ENCODE measurements at places on chromosomes 5 and 9.

DNA sequence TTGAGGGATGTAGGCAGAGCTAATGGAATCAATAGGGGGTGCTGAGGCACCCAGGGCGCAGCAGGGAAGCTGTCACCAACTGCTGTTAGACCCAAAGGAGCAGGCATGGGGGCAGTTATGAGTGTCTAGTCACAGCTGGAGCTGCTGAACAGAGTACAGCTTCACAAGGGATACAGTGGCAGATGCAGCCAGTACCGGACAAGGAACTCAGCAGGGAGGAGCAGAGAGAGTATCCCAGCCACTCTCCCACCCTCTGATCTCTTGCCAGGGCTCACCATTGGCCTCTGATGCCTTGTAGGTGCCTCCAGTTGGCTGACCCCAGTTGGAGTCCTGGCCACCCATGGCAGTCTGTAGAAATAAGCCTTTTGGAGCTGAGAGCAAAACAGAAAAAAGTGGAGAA, 42.6 kb upstream of the HSPB3 start:
- no peak for DNase-seq

GRCh38 chr9:83266331-83266665, 203.4 kb upstream of the RASEF start:
- no peak for DNase-seq

GRCh38 chr5:31361234-31361633, 167.7 kb downstream of the CDH6 start:
- no peak for DNase-seq

- DNase-seq = no peak
Measured at GRCh38 chr5:89320421-89321277, 437.7 kb upstream of the MEF2C start.

DNA sequence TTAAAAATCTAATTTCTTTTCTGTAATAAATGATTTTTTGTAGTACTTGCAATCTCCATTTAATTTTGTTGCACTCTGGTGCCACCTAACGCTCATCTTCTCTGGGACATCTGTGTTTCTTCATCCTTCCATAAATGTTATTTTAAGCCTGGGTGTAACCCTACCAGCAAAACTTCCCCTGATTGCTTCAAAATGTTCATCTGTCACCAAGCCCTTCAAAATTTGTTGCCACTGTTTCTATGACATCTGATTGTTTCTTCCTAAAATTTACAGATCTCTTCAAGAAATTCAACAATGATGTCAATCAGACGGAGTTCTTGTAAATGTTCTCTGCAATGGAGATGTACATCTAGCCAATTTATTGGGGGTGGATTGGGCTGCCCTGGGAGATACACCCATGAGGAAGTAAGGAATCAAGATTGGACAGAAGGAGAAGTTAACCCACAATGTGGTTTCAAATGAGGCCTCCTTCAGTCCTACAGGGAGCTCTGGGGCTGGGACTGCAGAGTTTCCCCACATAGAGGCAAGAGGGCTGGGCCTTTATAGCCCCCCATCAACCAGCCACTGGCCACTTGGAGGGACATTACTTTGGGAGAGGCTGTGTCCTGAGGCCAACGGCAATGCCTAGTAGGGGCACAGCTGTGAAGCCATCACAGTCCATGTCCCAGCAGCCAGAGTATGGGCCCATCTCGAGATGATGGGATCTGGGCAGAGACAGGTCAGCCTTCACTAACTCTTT, 23.3 kb downstream of the MCTP1 start:
- DNase-seq = peak; percentile 5

- DNase-seq = no peak
Measured at GRCh38 chr9:73166468-73166867, 14.8 kb downstream of the ANXA1 start.
